ENCODE measurements at places on chromosomes 6 and 20.

DNA sequence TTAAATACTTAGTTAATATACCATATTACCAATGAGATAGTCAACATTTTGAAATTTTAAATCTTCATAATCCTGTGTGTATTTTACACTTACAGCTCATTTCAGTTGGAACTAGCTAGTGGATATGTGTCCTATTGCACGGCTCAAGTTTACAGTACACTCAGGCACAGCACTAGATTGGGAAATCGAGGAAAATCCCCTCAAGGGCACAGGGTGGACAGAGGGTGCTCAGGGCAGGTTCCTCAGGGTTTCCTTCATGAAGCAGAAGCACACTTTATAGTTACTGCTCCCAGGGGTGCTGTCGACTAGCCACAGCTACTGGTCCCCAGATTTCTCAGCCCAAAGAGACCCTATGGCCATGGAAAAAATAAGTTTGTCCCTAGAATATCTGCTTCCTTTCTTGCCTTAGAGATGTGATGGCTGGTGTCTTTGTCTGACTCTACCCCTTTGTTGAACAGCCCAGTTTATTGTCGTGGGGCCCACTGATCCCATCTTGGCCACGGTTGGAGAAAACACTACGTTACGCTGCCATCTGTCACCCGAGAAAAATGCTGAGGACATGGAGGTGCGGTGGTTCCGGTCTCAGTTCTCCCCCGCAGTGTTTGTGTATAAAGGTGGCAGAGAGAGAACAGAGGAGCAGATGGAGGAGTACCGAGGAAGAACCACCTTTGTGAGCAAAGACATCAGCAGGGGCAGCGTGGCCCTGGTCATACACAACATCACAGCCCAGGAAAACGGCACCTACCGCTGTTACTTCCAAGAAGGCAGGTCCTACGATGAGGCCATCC lies 1.5 kb downstream of the BTN2A1 start:
- peak; percentile 21 for DNase-seq

DNA sequence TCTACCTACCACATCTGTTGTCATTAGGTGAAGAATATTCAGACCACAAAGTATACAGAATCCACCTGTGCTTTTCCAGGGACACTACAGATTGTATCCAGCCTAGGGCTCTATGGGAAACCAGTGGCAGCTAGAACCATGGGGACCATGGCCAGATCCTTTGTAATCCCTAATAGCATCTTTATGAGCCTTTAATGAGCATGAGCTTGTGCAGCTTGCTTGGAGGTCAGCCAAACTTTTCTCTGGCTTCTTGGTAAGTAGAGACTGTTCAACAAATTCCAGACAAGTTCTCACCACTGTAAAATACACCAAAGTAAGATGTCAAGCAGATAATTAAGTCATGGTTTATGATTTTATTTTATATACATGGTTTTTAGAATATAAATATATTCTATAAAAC lies 301.6 kb upstream of the ADGRB3 start:
- DNase-seq = no peak

GRCh38 chr20:10794765-10795164 lies 121.0 kb upstream of the JAG1 start:
- no peak for DNase-seq

DNA sequence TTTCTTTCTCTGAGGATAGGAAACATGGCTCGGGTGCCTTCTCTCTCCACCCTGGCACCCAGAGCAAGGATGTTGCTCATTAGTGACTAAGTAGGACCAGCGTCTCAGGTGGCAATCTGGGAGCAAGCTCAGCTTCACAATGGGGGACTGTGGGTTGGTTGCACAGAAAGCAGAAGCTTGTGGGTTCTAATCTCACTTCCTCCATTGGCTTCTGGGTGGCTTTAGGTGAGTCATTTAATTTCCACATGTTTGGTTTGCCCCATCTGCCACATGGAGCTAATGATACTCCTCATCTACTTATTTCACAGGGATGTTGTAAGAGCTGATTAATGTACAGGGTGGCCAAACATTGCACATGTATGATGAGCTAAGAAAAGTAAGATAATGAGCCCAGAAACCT lies 54.8 kb upstream of the AKIRIN2 start:
- DNase-seq = peak; percentile 55

DNA sequence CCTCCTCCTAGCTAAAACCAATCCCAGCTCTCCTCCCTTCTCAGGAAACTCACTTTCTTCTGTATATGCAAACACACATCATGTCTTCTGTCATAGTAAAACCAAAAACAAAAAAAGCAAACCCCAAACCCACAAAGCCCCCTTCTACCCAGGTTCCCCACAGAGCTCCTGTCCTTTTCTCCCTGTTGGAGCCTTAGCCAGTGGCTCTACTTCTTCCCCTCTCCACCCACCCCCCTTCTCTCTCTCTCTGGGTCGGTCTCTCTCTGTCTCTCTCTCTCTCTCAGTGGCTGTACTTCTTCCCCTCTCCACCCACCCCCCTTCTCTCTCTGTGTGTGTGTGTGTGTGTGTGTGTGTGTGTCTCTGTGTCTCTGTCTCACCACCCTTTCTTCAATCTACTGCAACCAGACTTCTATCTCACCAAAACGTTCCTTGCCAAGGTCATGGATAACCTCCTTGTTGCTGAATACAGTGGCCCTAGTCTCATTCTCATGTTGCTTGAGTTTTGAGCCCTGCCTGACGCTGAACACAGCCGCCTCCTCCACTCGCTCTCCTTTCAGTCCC lies 8.7 kb upstream of the OSER1 start:
- no peak for DNase-seq

GRCh38 chr20:47352332-47353238 lies 3.9 kb downstream of the ZMYND8 start:
- peak; percentile 42 for DNase-seq

GRCh38 chr6:14910692-14911547 lies 334.9 kb upstream of the JARID2 start:
- no peak for DNase-seq

- peak; percentile 50 for DNase-seq
These were observed 12.2 kb upstream of the AKIRIN2 start for GRCh38 chr6:87714093-87714842.

- DNase-seq = peak; percentile 88
These were observed 8.1 kb upstream of the PFDN4 start for GRCh38 chr20:54199721-54200176.

DNA sequence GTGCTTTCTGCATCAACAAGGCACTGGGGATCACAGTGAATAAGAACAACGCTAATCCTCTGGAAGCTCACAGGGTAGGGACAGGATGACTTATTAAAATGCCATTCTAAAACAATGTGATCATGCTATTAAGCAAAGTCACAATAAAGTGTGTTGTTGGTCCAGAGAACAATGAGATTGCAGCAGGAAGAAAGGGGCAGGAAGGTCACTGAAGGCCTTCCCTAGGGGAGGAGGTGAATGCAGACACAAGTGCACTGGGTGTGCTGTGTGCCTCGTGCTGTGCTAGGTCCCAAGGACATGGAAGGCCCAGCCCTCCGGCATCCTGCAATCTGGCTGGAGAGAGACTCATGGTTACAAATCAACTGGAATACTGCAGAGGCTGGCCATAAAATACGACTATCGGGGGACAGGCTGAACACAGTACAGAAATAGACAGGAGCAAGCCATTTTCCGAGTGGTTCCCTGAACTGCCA lies 55.7 kb downstream of the LYRM4 start:
- no peak for DNase-seq

DNA sequence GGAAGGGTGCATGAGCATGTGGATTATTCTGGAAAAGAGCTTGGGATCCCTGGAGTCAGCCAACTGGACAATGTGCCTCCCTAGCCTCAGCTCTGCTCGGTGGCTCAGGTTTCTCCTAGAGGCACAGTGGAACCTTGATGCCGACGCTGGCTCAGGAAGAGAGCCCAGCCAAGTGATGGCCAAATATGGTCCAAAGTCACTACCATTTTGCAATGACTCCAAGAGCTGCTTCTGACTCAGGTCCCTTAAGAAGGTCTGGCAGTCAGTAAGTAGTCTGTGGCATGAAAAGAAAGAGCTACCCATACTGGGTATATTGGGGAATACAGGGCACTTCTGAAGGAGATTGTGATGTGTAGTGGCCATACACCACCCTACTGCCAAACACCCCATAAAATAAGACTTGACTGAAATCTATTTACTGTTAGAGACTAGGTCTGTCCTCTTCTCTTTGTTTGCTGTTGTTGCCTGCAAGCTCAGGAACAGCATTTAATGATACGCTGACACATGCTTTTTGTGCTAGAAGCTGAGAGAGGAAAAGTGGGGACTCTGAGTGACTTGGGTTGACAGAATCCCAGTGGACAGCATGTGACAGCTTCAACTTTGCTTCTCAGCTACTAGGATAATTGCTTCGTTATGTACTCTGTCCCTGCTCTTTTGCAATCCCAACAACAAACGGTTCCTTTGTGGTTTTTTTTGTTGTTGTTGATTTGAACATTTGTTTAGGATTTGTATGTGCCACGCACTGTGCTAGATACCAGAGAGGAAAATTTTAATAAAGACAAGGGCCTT lies 30.3 kb upstream of the OGFRL1 start:
- DNase-seq = no peak

DNA sequence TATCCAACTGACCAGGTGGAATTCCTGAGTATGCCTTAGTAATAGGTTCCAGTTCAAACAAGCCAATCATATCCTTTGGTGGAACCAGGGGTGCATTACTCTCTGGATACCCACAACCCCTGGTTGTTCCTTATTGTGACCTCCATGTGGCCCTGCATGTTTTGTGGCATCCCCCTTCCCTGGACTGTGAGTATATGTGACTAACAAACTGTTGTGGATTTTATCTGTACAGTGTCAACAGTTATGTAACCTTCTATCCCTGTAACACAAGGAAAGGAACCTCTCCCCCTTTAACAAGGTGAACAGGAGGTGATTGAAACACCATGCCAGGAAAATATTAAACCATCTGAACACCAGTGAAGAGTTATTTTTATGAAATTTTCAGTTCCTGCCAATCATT lies 46.2 kb downstream of the MLIP start:
- no peak for DNase-seq

DNA sequence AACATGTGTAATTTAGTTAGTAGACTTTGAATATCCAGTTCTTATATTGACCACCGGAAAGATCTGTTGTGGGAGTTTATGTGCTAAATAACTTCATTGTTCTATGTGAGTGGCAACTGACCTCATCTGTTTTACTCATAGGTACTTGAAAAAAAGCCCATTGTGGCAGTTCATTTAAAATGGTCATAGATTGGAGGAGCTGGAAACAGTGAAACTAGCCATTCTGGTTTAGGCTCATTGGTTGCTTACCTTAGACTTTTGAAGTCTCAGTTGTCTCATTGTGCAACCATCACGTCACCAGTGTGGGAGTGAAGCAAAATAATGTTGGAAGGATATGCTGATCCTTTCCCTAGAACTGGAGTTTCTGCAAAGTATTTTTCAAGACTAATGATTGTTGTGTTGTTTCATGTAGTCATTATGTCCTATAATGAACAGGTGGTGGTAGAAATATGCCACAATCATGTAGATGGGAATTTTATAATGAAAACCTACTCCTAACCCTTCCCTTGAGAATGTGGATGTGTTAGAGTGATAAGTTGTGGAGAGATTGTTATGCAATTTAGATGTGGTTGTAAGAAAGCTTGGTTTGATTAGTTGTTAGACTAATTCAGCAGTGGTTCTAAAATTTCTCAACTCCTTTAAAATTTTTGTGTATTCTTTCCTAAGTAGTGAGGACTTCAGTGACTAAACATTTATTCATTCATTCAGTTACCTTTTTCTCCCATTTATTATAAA lies 18.3 kb downstream of the DSP start:
- no peak for DNase-seq

DNA sequence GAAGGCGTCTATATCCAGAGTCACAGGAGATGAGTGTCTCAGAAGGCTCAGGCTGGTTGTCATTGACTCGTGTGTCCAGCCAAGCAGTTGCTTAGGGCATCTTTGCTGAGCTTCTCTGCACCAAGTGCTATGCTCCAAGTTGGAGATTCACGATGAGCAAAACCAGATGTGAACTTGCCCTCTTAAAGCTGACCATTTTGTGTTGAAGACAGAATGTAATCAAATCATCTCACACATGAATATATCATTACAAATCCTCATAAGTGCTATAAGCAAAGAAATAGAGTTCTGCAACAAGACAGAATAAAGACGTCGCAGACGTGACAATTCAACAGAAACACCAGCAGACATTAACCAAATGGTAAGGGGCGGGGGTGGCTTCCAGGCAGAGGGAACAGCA lies 103.9 kb downstream of the ALDH8A1 start:
- no peak for DNase-seq

- no peak for DNase-seq
These were observed 964.6 kb upstream of the SLC35B3 start for GRCh38 chr6:9399916-9400315.

DNA sequence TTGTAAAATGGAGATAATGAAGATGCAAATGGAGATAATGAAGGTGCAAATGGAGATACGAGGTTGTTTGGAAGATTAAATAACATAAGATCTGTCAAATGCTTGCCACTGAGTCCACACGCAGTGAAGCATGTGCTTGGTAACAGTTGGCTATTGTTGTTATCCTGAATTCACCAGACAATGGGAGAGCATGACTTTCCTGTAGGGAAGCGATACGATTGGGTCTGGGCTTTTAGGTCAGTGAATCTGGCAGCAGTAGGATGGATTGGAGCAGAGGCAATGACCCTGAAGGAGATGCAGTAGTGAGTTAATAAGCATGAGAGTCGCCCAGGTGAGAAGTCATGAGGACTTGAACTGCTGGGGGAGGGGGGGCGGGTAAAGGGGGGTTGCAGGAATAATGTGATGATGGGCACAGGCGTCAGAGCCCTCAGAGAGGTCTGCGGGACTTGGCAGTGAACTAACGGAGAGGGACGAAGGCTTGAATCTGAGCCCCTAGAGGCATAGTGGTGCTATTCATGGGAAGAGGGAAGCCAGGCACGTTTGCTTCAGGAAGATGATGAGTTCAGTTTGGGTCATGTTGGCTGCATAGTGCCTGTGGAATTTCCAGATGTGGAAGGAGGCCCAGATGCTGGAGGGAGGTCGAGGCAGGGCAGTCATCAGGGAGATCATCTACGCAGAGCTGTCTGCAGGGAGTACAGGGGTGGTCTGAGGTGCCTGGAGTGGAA lies 55.4 kb downstream of the ZDHHC14 start:
- no peak for DNase-seq

DNA sequence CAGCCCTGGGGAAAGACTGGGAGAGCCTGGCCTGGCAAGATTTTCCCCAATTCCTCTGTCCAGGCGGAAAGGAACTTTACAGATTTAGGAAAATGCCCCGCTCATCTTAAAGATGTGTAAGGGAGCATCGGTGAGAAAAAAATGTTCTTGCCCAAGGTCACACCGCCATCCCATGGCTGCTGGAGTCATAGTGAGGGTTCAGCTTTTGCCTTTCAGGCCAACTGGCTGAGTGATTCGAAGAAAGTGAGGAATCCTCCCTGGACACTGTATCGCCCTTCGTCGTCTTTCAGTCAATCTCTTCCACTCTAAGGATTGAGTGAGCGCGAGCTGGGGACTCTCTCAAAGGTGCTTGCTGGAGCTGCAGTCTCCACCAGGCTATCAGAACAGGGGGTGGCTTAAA lies 1.4 kb downstream of the WFDC2 start:
- DNase-seq = peak; percentile 13

GRCh38 chr6:97978855-97979271 lies 695.8 kb upstream of the MMS22L start:
- DNase-seq = no peak

- no peak for DNase-seq
These were observed 40.3 kb downstream of the KIF6 start for GRCh38 chr6:39684790-39685488.

GRCh38 chr20:59137532-59137931 lies 26.1 kb upstream of the ZNF831 start:
- DNase-seq = no peak

- DNase-seq = no peak
These were observed 6.0 kb upstream of the ARMC12 start for GRCh38 chr6:35730745-35731413.

Data from adipocyte (in vitro differentiated cells).